ENCODE measurements at places on chromosomes 12 and 14.

- no peak for DNase-seq
Observed at GRCh38 chr12:82627799-82628198, 58.9 kb upstream of the TMTC2 start.

DNA sequence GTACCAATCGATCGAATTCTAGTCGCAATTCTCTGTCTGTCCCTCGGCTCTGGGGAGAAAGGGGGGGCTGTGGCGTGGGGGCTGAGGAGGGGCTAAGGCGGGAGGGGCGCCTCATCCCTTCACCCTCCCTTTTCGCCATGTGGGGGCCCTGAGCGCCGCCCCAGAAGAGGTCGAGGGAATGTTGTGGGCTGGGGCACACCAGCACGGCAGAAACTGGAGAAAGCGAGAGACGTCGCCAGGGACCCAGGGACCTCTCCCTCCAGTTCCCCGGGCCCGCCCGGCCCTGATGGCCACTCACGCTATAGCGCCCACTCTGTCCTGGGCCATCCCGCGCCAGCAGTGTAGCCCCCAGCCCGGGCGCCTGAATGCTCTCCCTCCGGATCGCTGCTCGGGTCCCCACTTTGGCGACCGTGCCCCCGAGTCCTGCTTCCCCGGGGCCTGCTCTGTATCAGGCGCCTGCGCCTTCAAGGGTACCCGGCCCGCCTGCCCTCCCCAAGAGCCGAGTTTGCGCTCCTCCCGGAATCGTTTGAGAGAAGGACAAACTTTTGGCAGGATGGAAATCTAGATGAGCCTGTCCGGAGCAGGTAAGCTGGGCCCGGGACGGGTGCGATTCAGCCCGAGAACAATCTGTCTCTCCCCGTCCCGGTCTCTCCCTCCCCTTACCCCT lies 62.6 kb downstream of the SMUG1 start:
- no peak for DNase-seq

- no peak for DNase-seq
Observed at GRCh38 chr14:80395031-80395430, 183.7 kb upstream of the DIO2 start.

GRCh38 chr14:85873006-85873405 lies 343.1 kb downstream of the FLRT2 start:
- peak; percentile 14 for DNase-seq

GRCh38 chr12:80299219-80299618 lies 144.8 kb upstream of the PTPRQ start:
- no peak for DNase-seq

DNA sequence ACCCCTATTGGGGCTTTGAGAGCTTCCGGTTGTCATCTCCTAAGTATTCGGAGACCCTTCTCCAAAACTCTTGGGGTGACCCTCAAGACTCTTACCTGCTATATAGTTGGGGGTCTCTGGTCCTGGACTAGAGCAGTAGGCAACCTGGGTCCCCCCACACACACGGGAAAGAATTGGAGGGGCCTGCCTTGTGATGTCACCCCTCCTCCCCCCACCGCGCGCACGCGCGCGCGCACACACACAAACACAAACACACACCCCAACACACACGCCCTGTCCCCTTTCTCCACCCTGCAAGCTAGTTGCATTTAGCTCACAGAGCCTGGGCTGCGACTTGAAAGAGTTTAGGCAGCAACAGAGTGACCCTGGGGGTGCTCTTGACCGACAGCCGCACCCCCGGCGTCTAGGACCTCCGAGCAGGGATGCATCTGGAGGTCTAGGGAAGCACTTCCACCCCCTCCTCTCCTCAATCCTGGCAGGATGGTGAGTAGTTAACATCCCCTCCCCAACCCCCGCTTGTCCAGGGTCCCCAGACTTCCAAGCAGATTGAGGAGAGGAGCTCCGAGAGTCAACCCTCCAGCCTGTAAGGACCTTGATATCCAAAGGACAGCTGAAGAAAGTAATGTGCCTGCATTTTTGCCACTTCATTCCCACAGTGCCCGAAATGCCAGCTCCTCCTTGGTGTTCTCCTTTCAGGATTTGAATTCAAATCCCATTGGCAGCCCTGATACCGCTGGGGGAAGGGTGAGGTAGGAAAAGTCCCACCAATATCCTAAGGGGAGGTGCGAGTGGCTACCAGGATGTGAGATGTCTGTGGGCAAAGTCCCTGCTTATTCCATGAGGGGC lies 1.4 kb upstream of the DNAJC14 start:
- DNase-seq: peak; percentile 46

- DNase-seq: no peak
Observed at GRCh38 chr14:99063620-99064225, 208.3 kb downstream of the BCL11B start.

- DNase-seq: no peak
Observed at GRCh38 chr12:119118625-119119024, 60.1 kb upstream of the HSPB8 start.

GRCh38 chr14:104252256-104253215 lies 114.1 kb downstream of the KIF26A start:
- DNase-seq: no peak

DNA sequence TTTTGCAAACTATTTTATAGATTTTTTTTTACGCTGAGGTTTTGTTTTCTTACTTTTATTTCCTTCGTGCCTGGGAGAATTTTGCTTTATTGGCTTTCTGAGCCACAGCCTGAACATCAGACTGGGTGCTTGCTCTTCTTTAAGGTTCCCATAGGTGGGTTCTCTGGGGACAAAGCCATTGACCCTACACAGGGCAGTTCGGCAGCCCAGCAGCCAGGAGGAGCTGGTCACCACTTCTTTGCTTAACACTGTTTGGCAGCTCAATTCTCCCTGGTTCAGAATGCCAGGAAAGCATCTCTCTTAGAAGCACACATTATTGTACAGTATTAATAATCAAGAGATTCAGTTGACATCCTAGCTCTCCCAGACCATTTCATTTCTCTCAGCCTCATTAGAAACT lies 140.8 kb upstream of the NEDD1 start:
- DNase-seq: no peak

DNA sequence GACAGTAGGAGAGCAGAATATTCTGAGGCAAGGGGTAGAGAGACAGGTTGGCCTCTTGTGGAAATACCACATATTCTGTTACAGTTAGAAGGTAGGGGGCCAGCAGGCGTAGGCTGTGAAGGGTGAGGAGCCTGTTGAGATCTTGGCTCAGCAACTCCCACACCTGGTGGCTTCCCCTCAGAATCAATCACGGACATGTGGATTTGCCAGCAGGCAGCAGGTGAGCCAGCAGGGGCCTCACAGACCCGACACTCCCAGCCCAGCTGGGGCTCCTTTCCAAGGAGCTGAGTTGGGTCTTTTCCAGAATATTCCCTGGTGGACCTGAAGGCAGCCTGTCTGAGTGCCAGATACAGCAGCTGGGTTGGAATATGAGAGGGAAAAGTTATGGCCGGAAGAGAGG lies 150.0 kb upstream of the CRY1 start:
- DNase-seq: no peak
